ENCODE measurements at places on chromosomes 5 and 9.

- DNase-seq, result no peak
Observed at GRCh38 chr9:126112135-126112720, 214.4 kb upstream of the MVB12B start.

DNA sequence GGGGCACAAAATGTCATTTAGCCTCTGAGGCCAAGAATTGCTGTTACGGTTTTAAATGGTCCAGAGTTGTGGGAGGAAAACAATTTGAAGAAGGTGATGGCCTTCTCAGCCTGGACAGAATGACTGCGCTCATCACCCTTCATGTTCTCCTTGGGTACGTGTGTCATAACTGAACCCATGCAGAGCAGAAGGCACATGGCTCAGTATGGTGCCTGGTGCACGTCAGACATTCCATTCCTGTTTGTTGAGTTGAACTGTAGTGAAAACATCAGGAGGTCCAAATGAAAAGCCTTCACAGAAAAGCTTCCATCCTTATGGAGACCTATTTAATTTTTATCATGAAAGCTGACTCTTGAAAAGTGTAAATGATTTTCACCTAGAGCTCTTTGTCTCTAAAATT lies 133.2 kb downstream of the CFAP90 start:
- no peak for DNase-seq

- no peak for DNase-seq
Observed at GRCh38 chr9:8267636-8268035, 468.1 kb upstream of the DMAC1 start.

GRCh38 chr5:67679184-67679841 lies 482.7 kb upstream of the CD180 start:
- no peak for DNase-seq

DNA sequence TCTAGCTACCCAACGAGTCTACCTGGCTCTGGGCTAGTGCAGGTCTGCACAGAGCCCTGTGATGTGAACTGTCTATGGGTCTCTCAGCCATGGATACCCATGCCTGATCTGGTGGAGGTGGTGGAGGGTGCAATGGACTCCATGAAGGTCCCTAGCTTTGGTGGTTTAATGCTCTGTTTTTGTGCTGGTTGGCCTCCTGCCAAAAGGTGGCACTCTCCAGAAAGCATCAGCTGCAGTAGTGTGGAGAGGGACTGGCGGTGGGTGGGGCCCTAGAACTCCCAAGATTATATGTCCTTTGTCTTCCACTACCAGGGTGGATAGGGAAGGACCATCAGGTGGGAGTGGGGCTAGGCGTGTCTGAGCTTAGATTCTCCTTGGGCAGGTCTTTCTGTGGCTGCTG lies 290.1 kb downstream of the AGTPBP1 start:
- no peak for DNase-seq

- no peak for DNase-seq
Observed at GRCh38 chr5:35416217-35416988, 186.1 kb upstream of the PRLR start.

- DNase-seq, result no peak
Observed at GRCh38 chr5:143134900-143135299, 268.6 kb downstream of the NR3C1 start.

GRCh38 chr5:176391999-176392398 lies 3.4 kb downstream of the HIGD2A start:
- no peak for DNase-seq

- no peak for DNase-seq
Observed at GRCh38 chr5:174571662-174572397, 152.6 kb upstream of the MSX2 start.

DNA sequence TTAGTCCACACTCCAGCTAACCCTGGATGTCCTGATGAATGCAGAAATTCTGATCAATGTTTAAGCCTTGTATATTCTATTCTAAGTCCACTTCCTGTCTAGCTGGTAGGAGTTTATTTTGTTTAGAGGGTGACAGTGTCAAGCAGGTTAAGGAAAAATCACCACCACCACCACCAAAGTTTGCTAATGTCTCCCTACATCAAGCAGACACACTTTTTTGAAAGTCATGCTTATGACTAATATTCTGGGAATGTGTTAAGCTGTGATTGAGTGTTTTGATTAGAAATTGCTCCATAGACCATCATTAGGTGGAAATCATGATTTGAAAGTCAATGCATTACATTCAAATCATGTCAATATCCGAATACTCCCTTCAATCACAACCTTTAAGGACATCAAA lies 1530.1 kb downstream of the MAT2B start:
- no peak for DNase-seq

- no peak for DNase-seq
Observed at GRCh38 chr9:137762414-137763061, 115.0 kb upstream of the CACNA1B start.

DNA sequence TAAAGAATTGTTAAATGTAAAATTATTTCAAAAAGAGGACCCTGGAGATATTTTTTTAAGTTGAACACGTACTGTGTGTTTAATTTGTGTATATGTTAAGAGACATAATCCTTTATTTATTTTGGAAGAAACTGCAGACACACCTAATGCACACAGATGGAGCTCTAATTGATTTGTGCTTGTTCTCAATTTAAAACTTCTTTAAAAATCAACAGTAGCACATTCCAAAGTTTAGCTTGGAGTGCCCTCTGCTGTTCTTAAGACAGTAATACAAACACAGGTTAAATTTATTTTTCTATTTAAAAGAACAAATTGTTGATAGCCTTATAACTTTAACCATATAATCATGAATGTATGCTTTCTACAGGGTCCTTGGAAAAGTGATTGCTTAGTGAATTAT lies 277.6 kb upstream of the ADAMTS16 start:
- no peak for DNase-seq

DNA sequence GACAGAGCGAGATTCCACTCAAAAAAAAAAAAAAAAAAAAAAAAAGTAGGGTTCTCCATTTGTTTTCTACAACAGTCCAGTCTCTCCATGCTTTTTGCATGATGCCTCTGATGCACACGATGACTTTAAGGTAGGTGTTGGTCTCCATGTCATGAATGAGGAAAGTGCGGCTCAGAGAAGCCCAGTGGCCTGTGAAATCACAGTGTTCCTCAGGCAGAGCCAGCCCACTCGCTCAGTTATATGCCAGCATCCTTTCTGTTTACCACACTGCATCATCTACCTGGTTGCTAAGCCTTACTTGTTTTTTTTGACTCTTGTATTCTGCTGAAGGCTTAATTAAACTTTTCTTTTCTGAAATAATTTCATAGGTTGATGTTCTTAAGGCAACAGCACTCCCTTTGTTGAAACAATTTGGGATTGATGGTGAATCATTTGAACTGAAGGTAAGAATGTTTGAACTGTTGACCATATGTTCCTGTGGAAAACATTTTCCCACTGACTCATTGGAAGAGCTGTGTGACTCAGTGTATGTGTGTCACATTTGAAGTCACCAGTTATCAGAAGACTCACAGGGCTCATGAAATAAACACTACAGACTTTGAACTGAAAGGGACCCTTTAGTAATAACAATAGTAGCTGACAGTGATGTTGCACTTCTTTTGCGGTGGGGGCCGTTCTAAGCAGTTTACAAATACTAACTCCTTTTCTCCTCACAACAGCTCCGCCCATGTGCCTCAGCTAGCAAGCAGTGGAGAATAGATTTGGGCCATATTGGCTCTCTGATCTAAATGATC lies 40.2 kb downstream of the RCL1 start:
- DNase-seq, result no peak

DNA sequence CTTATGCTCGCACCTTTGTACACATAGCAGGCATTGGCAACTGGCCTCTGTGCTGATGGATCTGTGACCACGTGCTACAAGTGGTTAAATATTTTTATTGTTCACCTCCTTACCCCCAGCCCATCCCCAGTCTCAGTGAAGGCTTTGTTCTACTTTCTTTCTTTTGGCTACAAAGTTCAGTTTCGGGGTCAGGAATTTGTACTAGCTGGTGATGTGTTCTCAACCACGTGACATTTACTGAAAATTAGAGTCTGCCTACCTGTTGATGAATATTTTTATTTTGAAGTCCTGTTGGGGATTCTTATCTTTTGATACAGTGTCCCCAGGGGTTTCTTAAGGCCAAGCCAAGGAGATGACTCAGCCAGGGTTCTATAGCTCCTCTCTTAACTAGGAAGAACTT lies 47.8 kb downstream of the C9orf57 start:
- DNase-seq, result no peak

DNA sequence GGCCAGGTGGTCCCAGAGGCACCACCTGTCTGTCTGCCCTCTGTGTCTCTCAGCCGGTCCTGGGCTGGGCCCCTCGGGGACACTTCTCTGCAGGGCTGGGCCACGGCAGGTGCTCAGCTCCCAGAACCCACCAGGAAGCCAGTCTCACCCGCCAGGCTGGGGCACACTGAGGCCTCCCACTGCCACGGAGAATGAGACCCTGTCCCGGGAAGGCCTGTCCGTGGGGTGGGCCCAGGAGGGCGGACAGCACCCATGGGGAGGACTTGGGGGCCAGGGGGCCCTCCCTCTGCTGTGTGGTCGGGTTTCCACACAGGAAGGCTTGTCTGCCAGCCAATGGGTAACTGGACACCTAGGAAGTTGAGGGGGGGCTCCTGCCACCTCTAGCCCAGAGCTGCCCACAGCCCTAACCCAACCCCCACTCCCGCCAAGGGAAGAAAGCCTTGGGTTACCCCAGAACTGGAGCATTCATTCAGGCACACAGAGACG lies 4.1 kb upstream of the TUBB4B start:
- DNase-seq, result no peak

DNA sequence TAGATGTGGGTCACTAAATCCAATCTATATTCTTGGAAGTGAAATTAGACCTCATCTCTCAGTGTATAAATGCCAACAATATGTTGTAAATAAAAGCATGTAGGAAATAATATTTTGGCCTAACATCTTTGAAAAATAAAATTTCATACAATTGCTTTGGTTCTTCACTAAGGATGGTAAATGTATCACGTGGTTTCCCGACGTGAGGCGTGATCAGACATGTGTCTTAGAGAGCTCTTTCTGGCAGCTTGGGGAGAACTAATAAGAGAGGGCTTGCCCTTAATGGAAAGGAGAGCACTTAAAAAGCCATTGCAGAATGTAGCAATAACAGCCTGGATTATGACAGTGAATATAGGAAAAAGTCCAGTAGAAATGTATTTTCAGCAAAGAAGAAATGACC lies 602.6 kb downstream of the CDH12 start:
- DNase-seq, result no peak

DNA sequence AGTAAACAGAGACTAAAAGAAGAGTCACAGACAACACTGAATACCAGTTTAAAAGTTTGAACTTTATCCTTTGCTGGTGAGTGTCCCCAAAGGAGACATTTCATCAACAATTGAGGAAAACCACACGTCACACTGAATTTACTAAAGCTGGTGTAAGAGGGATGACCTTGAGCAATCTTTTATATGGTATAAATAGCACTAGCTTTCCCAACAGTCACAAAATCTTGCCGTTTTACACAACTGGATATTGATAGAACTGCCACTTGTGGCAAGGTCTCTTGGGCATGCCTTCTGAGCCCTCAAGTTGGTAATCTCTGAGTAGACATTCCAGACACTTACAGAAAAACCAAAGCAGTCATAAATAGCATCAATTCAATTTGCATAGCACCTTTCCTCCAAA lies 311.5 kb upstream of the TARS1 start:
- DNase-seq, result no peak

DNA sequence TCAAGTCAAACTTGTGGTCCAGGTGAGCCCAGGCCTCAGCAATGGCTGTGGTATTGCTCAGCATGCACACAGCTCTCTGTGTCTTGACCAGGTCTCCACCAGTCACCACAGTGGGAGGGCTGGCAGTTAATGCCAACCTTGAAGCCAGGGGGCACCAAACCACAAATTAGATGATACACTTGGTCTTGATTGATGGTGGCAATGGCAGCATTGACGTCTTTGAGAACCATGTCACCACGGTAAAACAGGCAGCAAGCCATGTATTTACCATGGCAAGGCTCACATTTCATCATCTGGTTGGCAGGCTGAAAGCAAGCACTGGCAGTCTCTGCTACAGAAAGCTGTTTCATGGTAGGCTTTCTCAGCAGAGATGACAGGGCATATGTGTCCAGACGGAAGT lies 40.0 kb downstream of the NIM1K start:
- DNase-seq, result no peak

DNA sequence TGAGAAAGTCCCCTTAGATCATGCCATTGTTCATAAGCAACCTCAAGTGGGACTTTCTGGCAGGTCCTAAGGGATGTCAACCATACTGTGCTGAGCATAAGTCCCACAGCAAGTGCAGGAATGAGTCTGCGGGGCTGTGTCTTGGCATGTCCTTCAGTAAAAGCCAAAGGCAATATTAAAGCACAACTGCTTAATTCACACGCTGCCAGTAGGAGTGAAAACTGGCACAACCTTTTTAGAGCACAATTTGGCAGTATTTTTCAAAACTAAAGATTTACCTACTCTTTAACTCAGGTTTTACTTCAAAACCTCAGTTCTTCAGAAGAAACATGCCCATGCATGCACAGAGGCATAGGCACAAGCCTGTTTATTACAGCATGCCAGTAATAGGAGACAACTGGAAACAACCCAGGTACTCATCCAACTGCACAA lies 24.4 kb upstream of the SMAD5 start:
- no peak for DNase-seq

DNA sequence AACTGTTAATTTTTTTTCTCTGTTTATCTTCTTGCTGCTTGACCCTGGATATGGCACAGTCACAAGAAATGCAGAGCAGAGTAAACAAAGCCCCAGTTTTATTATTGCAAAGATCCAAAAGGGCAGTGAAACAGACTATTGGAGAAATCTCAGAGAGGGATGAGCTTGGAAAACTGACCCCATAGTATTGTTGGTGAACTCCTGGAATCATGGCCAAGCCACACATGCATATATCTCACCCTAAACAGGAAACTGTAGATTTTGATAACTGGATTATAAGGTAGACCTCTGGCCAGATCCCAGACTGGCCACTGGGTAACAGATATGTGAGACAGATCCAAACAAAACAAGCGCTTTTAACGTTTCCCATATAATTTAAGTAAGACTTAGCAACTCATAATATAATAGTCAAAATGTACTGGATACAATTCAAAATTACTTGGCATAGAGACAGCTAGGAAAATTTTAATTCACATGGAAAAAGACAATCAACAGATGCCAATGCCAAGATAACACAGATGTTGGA lies 263.5 kb upstream of the SEMA6A start:
- DNase-seq, result no peak

GRCh38 chr5:79236362-79236969 lies 535 bp downstream of the JMY start:
- DNase-seq, result no peak

- no peak for DNase-seq
Observed at GRCh38 chr5:138541511-138542179, 1.4 kb downstream of the ETF1 start.

DNA sequence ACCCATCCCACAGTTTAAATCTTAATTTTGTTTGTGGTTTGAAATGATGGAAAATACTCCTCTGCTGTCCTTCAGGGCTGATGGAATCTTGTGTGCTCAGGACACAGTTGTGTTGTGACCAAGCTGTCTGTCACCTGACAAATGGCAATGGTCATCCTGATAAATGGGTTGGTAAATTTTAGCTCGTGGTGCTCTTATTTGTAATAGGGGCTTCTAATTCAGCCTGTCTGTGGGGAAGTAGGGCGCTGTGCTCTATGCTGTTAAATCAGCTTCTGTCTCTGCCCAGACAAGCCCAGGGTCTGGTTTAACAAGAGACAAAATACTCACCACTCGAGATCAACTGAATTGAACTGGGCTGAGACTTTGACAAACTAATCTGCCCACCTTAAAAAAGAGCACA lies 4.5 kb downstream of the LRRTM2 start:
- no peak for DNase-seq
